ENCODE measurements at places on chromosomes 3 and 15. TPM values are rescaled to one million over a fixed set of nuclear protein-coding genes. Genes with fewer than 3 reads are reported as not detected.

CORO2B gene
- total RNA-seq = 11.3 TPM

ADAMTS9 gene
- total RNA-seq = not detected

GP9 gene
- not detected for total RNA-seq

DNA sequence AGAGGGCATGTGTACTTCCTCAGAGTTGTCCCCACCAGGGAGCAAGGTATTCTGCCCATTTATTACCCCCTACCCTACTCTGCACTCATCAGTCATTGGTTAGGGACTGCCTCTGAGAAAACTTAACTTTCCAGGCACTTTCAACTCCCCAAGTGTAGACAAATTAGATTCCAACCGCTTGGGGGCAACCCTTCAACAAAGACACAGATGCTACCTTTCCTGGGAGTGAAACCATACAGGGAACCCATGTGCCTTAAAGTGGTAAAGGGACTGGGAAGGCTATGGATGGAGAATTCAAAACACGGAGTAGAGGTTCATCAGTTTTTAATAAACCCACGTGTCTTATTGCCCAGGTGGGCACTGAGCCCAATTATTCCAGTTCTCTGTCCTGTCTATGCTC lies 19.4 kb upstream of the UBE2E2 start:
- no peak for DNase-seq

DNA sequence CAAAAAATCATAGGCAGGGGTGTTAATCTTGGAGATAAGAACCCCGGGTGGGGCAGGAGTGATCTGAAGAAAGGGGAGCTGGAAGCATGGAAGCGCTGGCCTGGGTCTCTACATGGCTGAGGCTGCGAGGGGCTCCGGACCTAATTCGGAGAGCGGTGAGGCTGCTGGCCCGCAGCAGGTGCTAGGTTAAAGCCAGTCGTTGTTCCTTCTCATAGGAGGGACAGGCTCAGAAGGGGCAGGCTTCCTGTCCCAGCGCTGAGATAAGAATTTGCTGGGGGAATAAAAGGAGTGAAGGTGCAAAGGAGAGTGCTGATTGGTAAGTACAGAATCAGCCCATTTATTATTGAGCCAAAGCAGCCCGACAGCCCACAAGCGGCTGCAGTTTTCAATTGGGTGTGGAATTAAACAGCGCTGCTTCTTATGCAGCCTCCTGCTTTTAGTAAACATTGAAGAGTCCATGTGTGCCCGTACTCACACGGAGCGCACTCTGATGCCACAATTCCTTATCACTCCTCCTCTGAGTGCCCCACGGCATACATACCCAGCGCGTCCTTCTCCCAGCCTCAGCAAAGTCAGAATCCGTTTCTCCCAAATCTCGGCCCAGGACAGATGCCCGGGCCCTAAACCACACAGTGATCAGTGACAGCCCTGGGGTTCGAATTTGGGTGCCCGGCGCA lies 17.1 kb downstream of the CHST13 start:
- DNase-seq = no peak

DNA sequence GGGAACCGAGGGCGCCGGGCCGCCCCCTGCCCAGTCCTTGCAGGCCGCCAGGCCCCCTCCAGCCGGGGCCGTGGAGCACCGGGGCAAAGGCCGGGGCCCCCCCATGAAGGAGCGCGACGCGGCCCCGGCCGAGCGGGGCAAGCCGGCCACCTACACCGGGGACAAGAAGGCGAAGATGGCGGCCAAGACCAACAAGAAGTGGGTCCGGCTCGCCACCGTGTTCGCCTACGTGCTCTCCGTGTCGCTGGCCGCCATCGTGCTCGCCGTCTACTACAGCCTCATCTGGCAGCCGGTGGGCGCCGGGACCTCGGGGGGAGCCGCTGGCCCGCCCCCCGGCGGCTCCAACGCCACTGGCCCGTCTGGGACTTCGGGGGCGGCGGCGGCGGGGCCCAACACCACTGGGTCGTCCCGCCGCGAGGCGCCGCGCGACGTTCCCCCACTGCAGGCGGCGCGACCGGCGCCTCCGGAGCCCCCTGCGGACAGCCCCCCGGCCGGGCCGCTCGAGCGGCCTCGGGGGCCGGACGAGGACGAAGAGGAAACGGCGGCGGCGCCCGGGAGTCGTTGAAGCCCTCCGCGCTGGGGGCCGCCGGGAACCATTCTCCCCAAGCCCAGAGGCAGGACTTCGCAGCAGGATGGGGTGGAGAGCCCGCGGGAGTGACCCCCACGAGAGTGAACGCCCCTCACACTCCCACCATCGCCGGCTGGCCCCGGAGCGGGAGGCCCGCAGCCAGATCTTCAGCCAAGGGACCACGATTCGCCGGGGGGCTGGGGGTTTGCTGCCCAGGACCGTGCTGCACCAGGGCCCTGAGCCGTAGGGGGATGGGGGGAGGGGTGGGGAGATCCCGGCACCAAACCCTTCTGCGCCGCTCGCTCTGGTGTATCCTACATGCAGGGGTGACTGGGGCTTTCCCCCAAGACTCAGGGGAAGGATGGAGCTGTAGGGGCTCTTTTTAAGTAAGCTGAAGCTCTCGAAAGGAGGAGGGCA lies 753 bp downstream of the INAFM2 start:
- peak; percentile 62 for DNase-seq

DNA sequence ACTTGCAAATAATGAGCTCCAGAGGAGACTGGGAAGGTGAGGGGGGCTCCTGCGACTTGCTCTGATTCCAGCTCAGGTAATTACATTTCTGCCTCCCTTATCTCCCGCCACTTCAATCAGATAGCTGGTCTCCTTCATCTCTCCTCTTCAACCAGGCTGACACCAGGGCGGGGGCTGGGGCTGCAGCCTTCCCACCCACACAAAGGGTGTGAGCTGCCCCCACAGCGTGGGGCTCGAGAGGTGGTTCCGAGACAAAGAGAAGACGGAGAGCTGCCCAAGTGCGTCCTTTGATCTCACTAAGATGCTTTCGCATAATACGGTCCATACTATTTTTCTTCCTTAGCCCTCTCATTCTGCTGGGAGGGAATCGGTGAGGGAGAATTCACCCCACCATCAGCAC lies 139.7 kb downstream of the NSMCE3 start:
- DNase-seq = no peak

GRCh38 chr3:130826516-130827182 lies 67.2 kb upstream of the ATP2C1 start:
- no peak for DNase-seq

- DNase-seq = no peak
These were observed 878 bp downstream of the DYNC1LI1 start for GRCh38 chr3:32569540-32570420.

DNA sequence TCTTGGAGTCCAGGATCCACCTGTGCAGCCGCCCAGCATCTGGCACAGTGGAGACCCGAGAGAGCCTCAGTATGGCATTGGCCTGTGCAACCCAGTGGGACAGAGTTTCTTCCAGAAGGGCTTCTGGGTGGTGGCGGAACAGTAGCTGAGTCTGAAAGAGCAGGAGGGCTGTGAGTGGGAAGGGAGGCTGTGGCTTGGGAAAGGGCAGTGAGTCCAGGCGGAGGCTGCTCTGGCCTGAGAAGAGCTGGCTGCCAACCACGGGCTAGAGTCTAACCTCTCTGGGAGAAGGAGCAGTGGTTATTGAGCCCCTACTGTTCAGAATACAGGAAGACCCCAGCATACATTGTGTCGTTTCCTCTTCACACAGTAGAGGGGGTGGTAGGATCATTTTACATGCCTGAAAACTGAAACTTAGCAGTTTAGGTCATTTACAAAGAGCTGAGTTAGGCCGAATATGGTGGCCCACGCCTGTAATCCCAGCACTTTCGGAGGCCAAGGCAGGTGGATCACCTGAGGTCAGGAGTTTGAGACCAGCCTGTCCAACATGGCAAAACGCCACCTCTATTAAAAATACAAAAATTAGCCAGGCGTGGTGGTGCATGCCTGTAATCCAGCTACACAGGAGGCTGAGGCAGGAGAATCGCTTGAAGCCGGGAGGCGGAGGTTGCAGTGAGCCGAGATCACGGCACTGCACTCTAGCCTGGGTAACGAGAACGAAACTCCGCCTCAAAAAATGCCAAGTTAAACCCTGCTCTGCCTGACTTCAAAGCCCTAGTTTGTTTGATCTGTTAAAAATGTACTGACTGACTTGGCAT lies 3.2 kb downstream of the AEN start:
- DNase-seq = peak; percentile 83

DNA sequence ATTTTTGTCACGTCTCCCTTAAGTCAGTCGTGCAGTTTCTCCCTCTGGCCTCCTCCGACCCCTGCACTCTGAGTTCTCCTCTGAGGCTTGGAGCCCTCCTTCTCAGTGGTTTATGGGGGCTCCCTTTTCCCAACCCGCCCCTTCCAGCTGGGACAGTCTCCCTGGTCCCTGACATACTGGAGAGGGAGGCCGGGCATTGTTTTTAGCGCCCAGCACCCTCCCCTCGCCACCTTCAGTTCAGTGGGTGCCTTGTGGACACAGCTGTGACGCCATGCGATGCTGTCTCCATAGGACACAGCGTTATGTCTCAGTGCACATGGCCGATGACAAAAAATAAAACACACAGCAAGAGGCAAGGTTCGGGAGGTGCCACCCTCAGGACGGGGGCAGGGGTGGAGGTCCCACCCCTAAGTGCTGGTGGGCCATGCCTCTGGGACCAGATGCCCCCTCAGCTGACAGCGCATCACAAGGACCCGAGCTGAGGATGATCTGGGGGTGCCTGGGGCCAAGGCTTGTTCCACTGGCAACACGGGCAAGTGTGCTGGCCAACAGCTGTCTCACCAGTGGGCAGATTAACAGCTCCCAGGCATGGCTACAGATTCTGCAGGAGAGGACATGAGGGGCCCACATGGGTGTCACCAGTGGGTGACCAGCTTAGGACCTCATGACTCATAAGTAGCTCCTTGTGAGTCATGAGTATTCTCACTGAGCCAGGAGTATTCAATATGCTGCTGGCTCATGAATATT lies 81.6 kb downstream of the PLXNA1 start:
- DNase-seq = no peak

GRCh38 chr15:47384341-47384740 lies 333.0 kb upstream of the SEMA6D start:
- DNase-seq = no peak

- DNase-seq = no peak
These were observed 194.2 kb upstream of the PROK2 start for GRCh38 chr3:71979175-71979574.

DNA sequence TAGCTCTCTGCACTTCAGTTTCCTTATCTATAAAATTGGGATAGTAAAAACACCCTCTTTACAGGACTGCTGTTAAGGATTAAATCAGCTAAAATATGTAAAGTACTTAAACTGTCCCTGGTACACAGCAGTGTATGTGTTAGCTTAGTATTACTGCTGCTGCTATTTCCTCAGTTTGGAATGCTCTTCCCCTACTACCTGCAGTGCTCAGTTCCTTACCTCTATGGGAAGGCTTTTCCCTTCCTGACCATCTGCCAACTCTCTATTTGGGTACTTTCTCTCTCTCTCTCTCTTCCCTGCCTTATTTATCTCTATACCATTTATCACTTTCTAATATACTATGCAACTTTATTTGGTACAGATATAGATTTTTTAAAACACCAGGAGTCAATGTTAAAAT lies 26.5 kb downstream of the KPNA4 start:
- no peak for DNase-seq

All from B cell (primary cell).